Omental fat pad (tissue), 4 donors: ENCODE measurements at places on chromosomes 11 and 22. TPM values are rescaled to one million over a fixed set of nuclear protein-coding genes. Genes with fewer than 3 reads are reported as not detected.

PLAAT3 gene
- 209 TPM for total RNA-seq

- DNase-seq: no peak
Measured at GRCh38 chr11:3626250-3626960, 15.4 kb downstream of the ART5 start.

DNA sequence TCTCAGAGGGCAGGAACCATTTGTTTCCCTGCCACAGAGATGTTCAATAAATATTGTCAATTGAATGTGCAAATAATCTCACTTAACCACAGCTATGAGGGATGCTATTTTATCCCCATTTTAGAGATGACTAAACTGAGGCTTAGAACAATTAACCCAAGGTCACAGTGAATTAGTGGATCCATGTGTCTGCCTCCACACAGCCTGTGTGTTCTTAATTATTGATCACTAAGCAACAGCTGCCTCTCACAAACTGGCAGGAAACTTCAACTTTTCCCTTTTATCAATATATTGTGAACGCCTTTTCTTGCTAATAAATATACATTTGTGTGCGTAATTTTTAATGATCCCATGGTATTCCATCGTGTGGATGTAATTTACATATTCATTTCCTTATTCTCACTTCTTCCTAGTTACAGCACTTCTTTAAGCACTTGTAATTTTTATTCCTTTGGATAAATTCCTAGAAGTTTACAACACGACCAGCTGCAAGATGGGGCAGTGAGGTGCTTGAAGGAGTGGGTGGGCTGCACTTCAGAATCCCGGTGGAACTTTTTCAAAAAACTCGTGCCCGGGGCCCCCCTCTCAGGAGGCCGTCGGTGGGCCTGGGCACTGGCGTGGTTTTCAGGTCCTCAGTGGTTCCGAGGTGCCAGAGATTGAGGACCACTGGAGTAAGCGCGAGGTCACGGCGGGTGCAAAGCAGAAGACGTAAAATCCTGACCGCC is 915 bp upstream of the SREBF2 start:
- no peak for DNase-seq

DNA sequence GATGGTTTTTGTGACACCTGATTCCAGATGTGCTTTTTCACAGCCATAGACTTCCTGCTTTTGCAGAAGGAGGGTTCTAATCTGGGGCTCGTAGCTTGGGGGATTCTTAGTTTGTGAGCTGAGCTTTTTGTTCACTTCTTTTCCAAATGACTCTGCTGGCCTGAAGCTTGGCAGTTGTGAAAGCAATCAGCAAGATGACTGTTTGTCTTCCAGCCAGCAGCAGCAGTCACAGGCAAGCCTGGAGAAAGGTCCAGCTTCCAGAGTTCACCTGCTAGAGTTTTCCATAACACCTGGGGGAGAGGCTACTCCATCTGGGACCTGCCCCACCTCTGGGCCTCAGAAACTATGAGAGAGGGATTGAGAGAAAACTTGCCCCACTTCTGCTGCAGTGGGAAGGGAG is 4.1 kb downstream of the MARK2 start:
- no peak for DNase-seq

CCDC34 gene
- total RNA-seq: 2.0 TPM

STK33 gene
- 0.96 TPM for total RNA-seq

- no peak for DNase-seq
Measured at GRCh38 chr22:35727436-35727835, 9.8 kb downstream of the APOL5 start.

HOATZ gene
- not detected for total RNA-seq

GRCh38 chr22:40400159-40400558 is 29.8 kb downstream of the SGSM3 start:
- no peak for DNase-seq

RAB1B gene
- 107 TPM for total RNA-seq
